ENCODE measurements at places on chromosomes 16 and 17. TPM values are rescaled to one million over a fixed set of nuclear protein-coding genes. Genes with fewer than 3 reads are reported as not detected.

GRCh38 chr16:17331071-17331607, 139.6 kb downstream of the XYLT1 start:
- no peak overlapping the region for H3K4me3 ChIP-seq
- no peaks in the 10 kb centered on the region for H3K36me3 ChIP-seq
- peaks cover 2% of the 10 kb centered on the region for H3K4me1 ChIP-seq
- H3K27ac ChIP-seq: peak overlapping the region; percentile 69
- H3K27me3 ChIP-seq: no peaks in the 10 kb centered on the region

DNA sequence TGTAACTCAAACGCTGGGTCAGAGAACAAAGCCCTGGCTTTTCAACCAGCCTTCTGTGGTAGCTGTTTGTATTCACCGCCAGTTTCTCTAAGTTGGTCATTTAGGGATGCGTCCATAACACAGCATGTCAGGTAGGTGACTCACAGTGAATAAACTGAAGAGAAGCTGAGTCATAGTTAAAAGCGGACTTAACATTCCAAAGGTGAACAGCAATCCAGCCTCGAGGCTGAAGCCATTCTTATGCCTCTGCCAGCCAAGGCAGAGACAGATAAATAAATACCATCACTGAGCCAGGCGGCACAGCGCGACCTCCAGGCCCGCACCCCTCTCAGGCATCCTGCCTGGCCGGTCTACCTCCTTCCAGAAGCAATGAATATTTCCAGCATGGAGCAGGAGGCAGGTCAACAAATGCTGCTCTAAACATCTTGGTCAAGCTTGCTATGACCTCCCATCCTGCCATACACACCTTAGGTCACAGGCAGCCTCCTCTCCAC, 12.4 kb upstream of the CACNG4 start:
- H3K27me3 ChIP-seq: no peaks in the 10 kb centered on the region
- no peaks in the 10 kb centered on the region for H3K36me3 ChIP-seq
- no peaks in the 10 kb centered on the region for H3K4me1 ChIP-seq
- no peak overlapping the region for H3K27ac ChIP-seq
- DNase-seq: no peak

- no peak overlapping the region for H3K27ac ChIP-seq
- H3K27me3 ChIP-seq: no peaks in the 10 kb centered on the region
- no peak overlapping the region for H3K4me3 ChIP-seq
- H3K36me3 ChIP-seq: no peaks in the 10 kb centered on the region
- no peaks in the 10 kb centered on the region for H3K4me1 ChIP-seq
- DNase-seq: no peak
Measured at GRCh38 chr17:62761884-62762283, 46.2 kb downstream of the MARCHF10 start.

The TMEM100 gene
- 1.7 TPM for total RNA-seq

The GRN gene
- 430 TPM for total RNA-seq

The ZSCAN10 gene
- not detected for total RNA-seq

The HSD11B2 gene
- 2.4 TPM for total RNA-seq
